RWPE2 (cell line): ENCODE measurements at places on chromosomes 3 and 15.

DNA sequence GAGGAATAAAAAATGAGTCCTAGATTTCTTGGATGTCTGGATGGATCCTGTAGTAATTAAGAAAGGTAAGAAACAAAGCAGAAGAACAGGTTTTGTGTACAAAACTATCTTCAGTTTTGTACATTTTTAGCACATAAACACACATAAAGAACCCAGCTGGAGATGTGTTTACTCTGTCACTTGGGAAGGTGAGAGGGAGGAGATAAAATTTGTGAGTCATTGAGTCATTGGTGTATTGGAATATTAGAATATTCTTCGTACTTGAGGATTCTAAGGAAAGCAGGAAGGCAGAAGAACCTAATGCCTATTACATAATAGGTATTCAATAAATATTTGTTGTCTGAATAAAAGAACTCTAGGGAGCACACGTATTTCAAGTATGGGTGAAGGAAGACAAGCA is 17.4 kb downstream of the APPL1 start:
- DNase-seq, result no peak

GRCh38 chr15:42144841-42145375 is 11.5 kb downstream of the PLA2G4F start:
- peak; percentile 54 for DNase-seq

DNA sequence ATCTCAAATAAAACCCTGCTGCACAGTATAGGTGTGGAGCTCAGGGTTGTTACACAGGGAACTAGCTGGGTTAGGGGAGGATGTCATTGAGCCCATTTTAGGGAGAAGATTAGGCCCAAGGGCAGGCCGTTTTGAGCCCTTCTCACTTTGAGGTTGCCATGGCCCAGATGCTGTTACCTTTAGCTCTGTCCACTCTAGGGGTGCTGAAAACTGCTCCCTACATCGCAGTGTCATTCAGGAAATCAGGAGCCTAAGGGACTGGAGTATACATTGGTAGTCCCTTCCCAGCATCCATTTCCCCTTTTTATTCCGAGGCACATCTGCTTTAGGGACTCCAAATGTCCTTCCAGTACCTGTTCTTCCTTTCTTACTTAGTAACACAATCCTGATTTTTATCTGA is 79.0 kb upstream of the SELENOK start:
- no peak for DNase-seq

DNA sequence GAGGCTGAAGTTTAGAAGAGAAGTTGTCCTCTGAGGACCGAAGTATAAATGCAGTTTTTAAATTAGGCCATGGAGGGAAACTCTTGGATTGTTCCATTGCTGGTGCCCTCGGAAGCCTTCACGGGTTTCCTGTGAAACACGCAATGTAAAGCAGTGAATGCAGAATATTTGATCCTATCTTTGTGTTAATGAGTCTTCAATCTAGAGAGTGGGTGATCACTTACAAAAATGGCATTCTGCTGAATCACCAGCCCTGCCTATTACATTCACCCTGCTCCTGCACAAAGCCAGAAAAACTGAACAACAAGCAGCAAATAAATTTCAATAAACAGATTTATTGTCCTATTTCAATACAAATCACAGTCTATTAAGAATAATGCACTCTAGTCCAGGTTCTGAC is 1063.9 kb downstream of the FHIT start:
- no peak for DNase-seq

GRCh38 chr3:104768886-104769285 is 597.8 kb upstream of the ALCAM start:
- DNase-seq, result no peak

DNA sequence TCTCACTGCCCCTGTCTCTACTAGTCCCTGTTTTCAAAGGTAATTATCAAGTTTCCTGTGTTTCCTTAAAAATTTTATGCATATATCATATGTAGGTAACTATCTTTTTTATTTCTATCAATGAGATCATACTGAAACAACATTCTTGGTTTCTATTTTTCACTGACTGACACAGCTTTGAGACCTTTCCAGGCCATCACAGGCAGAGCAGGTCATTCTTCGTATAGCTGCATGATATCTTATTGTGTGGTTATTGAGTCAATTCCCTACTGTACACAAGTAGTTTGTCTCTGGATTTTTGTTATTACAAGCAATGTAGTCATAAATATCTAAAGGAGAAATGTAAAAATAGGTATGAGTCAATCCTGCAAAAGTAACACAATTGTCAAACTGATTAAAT is 169.6 kb downstream of the CFAP20DC start:
- no peak for DNase-seq

DNA sequence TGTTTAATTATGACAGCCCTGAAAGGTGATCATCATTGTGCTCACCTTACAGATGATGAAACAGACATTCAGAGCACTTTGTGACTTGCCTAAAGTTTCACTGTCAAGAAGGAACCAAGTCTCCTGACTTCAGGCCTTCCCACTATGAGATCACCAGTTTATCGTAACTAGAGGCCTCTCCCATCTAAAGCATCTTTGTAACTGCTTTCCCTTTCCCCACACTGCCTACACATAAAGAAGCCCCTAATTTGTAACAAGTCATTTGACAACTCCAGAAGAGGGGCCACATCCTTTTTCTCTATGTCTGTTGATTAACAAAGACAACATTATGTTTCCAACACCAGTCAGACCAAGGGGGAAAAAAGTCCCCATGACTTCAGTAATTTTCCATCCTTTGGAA is 1.1 kb downstream of the KLHL6 start:
- no peak for DNase-seq

DNA sequence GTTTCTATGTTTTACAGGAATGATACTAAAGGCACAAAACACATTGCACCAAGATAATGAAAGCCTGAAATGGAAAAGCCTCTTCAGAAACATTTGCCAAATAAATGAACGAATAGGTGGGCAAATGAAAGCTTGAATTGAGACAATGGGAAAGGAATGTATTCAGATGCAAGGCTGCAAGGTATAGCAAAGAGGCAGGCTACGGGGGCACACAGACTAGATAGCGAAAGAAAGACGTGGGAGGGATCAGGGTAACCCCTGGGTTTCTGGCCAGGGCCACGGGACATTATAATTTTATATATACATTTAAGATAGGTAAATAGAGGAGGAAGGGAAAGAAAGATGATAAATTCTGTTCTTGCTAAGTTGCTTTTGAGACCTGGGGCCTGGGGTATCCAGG is 95.9 kb upstream of the NLGN1 start:
- DNase-seq, result no peak

DNA sequence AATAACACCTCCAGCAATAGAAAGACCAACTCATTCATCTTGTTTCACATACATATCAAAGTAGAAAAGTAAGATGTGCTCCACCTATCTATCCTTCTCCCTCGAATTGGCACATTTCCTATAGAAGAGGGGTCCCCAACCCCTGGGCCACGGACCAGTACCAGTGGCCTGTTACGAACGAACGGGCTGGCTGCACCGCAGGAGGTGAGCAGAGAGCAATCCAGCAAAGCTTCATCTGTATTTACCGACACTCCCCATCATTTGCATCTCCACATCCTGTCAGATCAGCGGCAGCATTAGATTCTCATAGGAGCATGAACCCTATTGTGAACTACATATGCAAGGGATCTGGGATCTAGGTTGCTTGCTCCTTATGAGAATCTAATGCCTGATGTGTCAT is 95.0 kb upstream of the CGNL1 start:
- DNase-seq, result no peak

GRCh38 chr3:123423806-123424205 is 25.1 kb downstream of the ADCY5 start:
- no peak for DNase-seq

DNA sequence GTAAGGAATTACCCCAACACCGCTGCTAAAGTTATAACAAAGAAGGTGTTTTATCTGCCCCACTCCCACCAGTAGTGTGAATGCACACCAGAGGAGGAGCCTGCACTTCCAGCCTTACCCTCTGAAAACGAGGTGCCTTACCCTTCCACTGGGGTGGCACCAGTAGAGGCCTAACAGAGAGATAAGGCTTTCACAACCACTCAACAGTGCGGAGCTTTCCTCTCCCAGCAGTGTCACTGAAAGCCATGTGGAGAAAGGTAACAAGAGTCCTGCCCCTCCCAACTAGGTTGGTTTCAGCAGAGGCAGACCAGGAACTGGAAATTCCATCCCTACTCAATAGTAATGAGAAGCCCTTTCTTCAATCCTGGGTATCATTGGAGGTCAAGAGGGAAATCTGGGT is 539.2 kb downstream of the VGLL3 start:
- DNase-seq, result no peak

DNA sequence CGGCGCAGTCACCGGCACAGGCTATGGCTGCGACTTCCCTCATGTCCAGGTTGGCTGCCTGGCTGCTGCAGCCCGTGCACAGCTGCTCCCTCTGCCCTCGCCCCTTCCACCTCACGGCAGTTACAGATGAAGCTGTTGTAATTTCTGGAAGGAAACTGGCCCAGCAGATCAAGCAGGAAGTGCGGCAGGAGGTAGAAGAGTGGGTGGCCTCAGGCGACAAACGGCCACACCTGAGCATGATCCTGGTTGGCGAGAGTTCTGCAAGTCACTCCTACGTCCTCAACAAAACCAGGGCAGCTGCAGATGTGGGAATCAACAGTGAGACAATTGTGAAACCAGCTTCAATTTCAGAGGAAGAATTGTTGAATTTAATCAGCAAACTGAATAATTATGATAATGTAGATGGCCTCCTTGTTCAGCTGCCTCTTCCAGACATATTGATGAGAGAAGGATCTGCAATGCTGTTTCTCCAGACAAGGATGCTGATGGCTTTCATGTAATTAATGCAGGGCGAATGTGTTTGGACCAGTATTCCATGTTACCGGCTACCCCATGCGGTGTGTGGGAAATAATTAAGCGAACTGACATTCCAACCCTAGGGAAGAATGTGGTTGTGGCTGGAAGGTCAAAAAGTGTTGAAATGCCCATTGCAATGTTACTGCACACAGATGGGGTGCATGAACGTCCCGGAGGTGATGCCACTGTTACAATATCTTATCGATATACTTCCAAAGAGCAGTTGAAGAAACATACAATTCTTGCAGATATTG is 13.2 kb upstream of the GNB4 start:
- DNase-seq, result no peak

GRCh38 chr15:21267671-21268395 is 172.5 kb downstream of the POTEB3 start:
- no peak for DNase-seq

GRCh38 chr3:73405853-73406252 is 218.9 kb downstream of the PDZRN3 start:
- DNase-seq, result no peak

DNA sequence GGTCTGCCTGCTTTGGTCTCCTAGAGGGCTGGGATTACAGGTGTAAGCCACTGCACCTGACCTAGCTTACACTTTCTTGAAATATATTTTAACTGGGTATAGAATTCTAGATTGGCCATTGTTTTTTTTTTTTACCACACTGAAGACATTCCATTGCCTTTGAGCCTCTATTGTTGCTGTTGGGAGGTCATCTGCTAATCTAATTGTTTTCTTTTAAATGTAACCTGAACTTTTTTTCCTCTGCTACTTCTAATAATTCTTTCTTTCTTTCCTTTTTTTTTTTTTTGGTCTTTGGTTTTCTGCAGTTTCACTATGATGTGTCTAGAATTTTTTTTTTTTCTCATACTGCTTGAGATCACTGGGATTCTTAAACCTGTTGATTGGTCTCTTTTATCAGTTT is 28.1 kb downstream of the ERICH6 start:
- DNase-seq, result no peak

GRCh38 chr3:55441499-55441898 is 45.6 kb downstream of the WNT5A start:
- no peak for DNase-seq

DNA sequence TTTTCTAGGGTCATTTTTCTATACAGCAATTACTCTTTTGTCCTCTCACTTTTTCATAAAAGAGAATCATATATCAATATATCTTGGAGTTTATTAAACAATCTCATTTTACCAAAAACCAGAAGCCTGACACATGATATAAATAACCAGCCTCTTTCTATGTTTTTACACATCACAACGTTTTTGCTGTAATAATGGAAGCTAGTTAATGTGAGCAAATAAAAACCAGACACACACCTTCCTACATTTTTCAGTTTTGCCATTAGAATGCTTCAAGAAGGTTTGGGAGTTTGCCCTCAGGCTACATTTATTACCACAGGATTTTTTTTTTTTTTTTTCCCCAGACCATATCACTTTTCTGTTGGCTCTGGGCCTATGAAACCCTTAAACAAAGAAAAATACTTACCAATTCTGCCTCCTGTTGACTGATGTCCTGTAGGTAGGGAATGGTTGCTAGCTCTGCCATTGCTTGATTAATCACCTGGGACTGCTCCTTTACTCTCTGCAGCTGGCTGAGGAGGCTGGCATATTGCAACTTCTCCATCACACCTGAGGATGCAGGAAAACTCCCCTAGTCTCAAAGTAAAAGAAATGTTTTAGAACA is 165.5 kb downstream of the ECT2 start:
- no peak for DNase-seq
